ENCODE measurements at places on chromosomes 4 and X. TPM values are rescaled to one million over a fixed set of nuclear protein-coding genes. Genes with fewer than 3 reads are reported as not detected.

The IL3RA gene
- total RNA-seq, result 13.2 TPM

The CSN1S1 gene
- not detected for total RNA-seq

The PABPC1L2A gene
- total RNA-seq, result not detected

The P2RY4 gene
- not detected for total RNA-seq

The XG gene
- 0.10 TPM for total RNA-seq

The GPR173 gene
- total RNA-seq, result under 0.01 TPM

The ZMAT1 gene
- total RNA-seq, result 10.2 TPM

The SPANXA2 gene
- total RNA-seq, result not detected

The COL4A6 gene
- not detected for total RNA-seq

The AKAP14 gene
- total RNA-seq, result not detected

The NSUN7 gene
- 0.73 TPM for total RNA-seq

The SYP gene
- 0.42 TPM for total RNA-seq

The ALB gene
- total RNA-seq, result 0.31 TPM

The FGF5 gene
- not detected for total RNA-seq

The VEGFD gene
- total RNA-seq, result not detected

The DGKK gene
- total RNA-seq, result 0.31 TPM

The ALPK1 gene
- 9.6 TPM for total RNA-seq

The DOK7 gene
- total RNA-seq, result 0.63 TPM

The EFHC2 gene
- total RNA-seq, result 6.1 TPM

The ERVMER34-1 gene
- total RNA-seq, result under 0.01 TPM

The CPZ gene
- total RNA-seq, result not detected

The EPGN gene
- total RNA-seq, result not detected

The TSPAN7 gene
- not detected for total RNA-seq

The ADH7 gene
- total RNA-seq, result not detected

The PAGE2 gene
- total RNA-seq, result not detected

The ETDB gene
- total RNA-seq, result not detected

The TLR10 gene
- 2.5 TPM for total RNA-seq

The SLC7A11 gene
- total RNA-seq, result 1.9 TPM

The ZNF630 gene
- total RNA-seq, result 1.6 TPM

The SPANXC gene
- total RNA-seq, result not detected

The IL2 gene
- 1.3 TPM for total RNA-seq

The ZAR1 gene
- total RNA-seq, result not detected

The HDAC8 gene
- 6.7 TPM for total RNA-seq

The NUP62CL gene
- total RNA-seq, result 2.3 TPM

The LUZP4 gene
- total RNA-seq, result not detected

The ODAM gene
- total RNA-seq, result not detected

The RRH gene
- total RNA-seq, result not detected

The TASL gene
- total RNA-seq, result 16.9 TPM

The KLHL13 gene
- total RNA-seq, result 0.63 TPM

The LINC00632 gene
- 0.21 TPM for total RNA-seq

All from mononuclear cell (primary cell).